ENCODE measurements at places on chromosomes 2 and 18.
A peak's percentile ranks its signal among the peaks of the same experiment; 100 is the strongest.

GRCh38 chr2:191298306-191298705, 53.1 kb downstream of the MYO1B start:
- ATAC-seq = no peak

DNA sequence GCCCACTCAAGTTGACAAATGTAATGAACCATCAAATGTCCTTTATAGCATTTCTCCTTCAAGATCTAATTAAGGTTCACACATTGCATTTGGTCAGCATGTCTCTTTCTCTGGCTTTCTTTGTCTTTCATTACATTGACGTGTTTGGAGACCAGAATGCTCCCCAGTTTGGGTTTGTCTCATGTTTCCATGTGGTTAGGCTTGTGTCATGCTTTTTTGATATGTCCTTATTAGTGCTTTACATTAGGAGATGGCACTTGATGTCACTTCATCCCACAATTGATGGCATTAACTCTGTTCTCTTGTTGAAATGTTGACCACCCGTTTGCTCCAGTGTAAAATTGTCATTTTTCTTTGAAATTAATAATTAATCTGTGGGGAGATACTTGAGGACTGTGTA, 165.8 kb downstream of the AKAIN1 start:
- no peak for ATAC-seq

DNA sequence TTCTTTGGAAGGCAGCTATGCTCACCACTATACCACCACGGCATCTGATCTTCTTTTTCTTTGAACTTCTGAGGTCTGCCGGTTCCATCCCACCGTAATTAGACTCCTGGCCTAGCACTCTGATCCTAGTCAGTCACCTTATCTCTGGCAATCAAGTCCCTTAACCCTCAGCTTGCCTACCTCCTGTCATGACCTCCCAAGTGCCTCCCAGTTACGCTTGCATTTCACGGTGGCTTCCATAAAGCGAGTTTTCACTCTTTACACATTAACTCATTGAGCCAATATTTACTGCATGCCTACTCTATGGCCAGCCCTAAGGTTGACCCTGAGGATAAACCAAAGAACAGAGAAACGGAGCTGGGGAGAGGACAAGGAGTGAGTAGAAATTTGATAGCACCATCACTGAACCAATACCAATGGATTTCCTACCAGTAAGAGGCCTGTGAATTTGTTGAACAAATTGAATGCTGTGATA, 37.8 kb upstream of the TMEM182 start:
- no peak for ATAC-seq

GRCh38 chr18:27428716-27429475, 243.8 kb upstream of the CHST9 start:
- ATAC-seq = no peak

- no peak for ATAC-seq
Observed at GRCh38 chr2:15668611-15669305, 77.1 kb downstream of the DDX1 start.

DNA sequence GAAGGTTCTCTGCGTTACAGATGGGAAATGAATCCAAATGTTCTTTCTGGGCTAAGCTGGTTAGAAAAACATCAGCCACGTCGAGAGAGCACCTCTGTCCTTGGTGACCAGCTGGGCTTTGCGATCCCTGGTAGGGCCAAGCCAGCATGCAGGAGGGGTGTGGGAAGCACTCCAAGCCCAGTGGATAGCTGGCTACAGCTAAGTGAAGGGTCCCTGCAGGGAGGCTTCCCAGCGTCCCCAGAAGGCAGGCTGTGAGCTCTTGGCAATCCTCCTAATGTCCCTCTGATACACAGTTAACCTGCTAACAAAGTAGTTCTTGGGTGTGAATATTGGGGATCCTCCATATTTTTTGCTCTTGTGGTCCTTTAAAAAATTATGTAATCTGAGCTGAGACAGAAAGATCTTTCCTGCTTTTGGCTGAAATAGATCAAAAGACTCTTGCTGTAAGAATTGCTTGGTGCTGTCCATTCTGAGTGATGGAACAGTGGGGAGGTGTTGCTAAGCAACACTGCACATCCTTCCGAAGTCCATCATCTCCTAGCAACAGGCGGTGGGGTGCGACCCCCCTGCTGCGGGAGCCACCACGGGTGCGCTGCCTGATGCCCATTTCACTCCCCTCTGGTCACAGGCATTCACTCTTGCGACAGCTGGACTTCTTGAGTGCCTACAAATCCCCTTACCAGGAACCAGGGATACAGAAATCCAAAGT, 88.5 kb upstream of the UXS1 start:
- no peak for ATAC-seq

DNA sequence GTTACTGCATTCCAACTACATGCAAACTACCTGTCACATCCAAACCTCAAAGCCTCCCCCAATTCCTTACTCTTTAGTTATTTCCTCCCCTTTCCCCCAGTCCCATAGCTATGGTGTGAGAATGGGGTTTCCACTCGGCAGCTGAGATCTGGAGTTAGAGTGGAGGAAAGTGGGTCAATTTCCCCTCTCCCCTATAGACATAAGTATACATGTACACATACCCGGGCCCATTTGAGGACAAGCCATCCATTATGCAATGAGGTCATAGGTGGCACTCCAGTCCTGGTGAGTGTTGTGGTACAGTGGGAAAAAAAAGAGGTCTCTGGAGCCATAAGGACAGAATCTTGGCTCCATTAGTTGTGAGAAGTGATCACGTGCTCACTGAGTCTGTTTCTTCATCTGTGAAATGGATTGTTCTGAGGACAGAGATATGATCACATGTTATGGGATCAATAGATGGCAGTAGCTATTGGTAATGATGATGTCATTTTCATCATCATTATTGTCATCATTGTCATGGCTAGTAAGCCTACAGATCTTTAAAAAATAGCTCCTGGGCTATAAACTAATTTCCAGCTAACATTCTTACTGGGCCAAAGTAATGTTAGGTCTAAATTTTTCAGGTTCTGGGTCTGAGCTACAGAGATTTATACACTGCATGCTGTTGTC, 119.0 kb downstream of the BCL2L11 start:
- no peak for ATAC-seq

GRCh38 chr2:30421604-30422443, 25.2 kb upstream of the LCLAT1 start:
- ATAC-seq = peak; percentile 68

DNA sequence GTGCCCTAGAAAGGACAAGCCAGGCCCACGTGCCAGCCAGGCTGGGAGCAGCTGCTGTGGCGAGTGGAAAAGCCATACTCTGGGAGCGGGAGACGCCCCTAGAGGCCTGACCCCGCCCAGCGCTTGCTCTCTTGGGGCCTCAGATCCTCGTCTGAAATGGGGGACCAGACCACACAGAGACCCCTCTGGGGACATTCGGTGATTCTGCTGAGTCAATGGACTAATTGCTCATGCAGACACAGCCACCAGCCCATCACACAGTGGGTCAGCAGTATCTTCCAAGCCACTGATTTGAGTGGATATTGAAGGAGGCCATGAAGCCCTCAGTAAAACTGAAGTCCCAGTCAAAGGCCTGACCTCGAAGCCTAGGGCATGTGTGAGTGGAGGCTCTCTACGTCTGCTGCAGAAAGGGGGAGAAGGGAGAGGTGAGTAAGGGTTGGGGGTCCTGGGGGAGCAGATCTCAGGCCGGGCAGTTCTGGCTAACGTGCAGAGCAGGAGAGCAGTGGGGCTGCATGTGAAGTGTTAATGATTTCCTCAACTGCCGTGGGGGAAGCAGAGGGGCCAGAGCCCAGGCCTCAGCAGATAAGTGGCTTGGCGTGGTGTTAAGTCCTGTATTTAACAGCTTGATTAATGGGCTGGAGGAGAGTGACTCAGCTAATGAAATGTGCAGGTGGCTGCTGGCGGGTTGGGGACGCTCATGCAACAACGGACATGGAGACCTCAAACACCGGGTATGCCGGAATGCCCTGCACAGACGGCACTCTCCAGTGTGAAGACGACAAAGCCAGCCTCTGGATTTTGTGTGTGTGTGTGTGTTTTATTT, 104.4 kb upstream of the TWIST2 start:
- no peak for ATAC-seq

DNA sequence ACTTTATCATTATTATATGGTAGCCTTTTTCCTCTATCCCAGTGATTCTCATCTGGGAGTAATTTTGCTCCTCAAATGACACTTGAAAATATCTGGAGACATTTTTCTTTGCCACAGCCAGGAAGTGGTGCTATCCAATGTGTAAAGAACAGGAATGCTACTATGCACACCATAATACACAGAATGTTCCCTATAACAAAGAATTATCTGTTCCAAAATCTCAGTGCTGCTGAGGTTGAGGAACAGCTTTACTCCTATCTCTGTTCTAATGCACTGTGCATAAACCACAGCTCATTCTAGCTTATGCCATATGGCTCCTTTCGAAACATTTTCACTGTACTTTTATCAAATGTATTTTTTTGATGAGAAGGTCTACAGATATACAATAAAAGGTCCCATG, 1231.2 kb upstream of the CELF4 start:
- ATAC-seq = no peak

- ATAC-seq = peak; percentile 89
Observed at GRCh38 chr2:48448274-48449061, 81.5 kb upstream of the STON1 start.

GRCh38 chr2:121326628-121327027, 41.6 kb upstream of the TFCP2L1 start:
- no peak for ATAC-seq

DNA sequence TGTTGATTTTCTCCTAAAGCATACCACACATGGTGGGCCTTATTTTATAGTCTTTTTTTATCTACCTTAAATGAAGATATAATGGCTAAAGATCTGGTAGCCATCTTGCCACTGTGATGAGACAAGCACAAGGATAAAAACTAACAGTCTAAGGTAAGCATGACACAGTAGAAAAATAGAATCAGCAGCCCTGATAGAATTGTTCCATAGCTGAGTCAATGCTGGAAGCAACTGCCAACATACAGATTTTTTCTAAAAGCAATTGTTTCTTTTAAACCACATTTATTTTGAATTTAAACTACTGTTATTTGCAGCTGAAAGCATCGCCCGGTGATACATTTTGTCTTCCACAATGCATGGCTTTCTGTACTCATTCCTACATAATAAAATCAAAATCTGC, 1091.5 kb upstream of the CHAC2 start:
- ATAC-seq = no peak

- ATAC-seq = no peak
Observed at GRCh38 chr2:55923091-55923981, at the start of gene EFEMP1. EFEMP1 (minus strand) TSS chr2:55923782; CDS start chr2:55922440, 1,342 bp downstream.

- ATAC-seq = no peak
Observed at GRCh38 chr2:43266711-43267111, 40.3 kb upstream of the ZFP36L2 start.

DNA sequence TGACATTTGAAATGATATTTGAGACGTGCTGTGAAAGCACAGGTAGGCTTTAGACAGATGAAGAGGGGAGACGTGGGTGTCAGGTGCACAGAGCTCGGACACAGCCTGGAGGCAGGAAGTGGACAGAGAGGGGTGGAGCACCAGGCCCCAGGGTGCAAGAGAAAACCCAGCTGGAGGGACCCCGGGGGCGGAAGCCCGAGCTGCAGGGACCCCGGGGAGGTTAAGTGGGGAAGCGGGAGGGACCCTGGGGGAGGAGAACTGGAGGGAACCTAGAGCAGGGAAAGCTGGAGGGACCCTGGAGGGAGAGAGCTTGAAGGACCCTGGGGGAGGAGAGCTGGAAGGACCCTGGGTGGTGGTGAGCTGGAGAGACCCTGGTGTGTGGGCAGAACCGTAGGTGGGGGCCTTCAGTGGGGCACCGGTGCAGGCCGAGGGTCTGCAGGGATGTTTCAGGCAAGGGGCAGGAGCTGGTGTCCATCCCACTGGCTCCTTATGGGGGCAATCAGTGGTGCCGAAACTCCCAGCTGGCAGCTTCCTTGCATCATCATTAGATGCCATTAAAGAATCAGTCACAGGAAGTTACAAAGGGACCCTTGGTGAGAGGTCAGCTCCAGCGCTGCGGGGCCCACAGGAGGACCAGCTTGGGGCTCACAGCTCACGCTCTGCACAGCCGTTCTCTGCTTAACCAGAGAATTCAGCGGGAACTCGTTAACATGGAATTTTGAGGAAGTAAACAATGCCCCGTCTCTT, 246.6 kb downstream of the EIPR1 start:
- ATAC-seq = no peak

DNA sequence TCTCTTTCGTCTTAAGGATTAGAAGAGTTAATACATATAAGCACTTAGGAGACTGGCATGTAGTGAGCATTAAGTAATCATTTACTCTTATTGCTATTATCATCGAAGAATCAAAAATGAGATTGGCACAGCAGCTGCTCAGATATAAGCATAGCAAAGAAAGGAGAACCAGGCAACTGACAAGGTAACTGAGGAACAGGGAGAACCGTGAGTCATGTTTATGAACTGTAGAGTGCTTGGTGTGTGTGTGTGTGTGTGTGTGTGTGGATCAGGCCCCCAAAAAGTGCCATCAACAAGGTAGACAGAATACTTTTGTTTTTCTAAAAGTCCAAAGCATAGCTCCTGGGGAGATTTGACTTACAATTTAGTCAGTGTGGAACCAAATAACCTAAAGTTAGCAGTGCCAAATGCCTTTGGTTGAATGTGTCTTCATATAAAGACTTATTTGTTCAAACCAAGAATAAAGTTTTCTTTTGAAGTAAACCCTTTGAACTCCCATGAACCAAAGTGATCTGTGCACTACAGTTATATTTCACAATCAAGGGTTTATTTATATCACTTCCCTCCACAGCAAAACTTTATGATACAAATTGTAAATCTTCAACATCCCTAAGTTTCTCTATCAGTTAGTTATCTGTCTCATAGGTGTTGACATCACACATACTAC, 660.6 kb downstream of the NYAP2 start:
- no peak for ATAC-seq

DNA sequence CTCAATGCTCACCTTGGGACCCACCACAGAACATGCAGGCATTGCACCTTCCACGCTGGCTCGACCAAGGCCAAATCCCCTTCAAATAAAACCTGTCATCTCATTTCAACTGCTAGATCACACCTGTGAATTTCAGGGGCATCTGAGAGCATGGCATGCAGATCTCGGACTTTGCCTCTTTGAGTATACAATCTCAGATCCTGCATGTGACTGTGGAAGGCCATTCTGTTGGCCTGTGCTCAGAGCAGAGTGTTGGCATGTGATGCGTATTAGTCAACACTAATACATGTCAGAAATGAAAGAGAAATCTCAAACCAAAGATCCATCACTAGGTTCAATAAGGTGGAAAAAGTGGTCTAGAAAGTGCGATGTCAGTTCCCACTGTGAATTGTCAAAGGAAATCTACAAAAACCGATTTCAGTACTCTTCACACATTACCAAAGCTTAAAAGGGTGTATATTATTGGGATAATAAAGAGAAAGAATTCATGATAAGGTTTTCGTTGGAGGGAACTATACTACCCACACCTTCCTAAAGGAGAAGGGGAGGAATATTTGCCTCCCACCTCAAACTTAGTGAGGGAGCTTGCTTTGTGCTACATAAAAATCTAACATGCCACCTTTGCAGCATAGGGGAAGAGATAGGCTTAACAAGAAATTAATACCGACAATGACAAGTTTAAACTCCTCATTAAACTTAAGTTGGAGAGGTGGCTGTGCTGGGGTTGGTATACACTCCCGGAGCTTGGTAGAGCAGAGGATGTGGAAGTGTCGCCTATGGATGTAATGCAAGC, 7.8 kb downstream of the XDH start:
- no peak for ATAC-seq
